ENCODE measurements at places on chromosomes 2 and 18.
A peak's percentile ranks its signal among the peaks of the same experiment; 100 is the strongest.

DNA sequence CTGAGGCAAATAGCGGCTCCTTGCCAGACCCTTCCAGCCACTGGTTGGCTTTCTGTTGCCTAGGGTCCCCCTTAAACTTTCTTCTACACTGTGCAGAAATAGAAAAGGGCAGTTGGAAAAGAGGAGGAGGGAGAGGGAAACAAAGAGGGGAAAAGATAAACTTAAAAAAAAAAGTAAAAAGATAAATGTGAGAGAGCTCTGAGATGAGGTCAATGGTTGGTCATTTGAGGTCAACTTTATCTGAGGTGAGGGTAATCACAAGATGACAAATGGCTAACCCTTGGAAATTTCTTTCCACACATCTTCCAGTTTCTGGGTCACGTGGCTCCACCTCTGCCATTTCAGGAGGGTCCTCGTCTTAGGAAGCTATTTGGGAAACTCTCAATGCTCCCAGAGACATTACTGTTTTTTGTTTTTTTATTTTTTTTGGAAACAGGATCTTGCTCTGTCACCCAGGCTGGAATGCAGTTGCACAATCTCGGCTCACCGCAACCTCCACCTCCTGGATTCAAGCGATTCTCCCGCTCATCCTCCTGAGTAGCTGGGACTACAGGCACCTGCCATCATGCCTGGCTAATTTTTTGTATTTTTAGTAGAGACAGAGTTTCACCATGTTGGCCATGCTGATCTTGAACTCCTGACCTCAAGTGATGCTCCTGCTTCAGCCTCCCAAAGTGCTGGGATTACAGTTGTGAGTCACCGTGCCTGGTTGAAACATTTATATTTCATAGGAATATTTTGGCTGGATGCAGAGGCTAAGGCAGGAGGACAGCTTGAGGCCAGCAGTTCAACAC, 199.9 kb downstream of the TGIF1 start:
- DNase-seq: no peak

- no peak for DNase-seq
These were observed 12.8 kb upstream of the TWSG1 start for GRCh38 chr18:9321736-9322135.

DNA sequence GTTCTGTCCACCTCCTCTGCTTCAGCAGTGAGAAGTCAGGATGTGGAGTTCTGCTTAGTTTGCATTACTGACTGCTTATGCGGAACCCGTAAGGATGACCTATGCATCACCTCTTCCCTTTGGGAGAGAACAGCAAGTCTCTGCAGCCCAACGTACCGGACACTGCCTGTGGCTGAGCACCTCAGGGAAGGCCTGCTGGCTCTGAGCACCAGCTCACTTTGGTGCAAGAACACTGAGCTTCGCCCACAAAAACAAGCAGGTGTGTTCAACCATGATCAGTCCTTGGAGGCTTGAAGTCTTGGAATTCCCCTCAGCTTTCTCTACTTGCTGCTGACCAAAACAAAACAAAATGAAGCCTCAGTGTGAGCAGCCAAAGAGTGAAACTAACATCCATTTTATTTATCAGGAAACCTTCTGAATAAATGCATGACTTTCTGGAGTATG, 52.7 kb upstream of the NCK2 start:
- DNase-seq: no peak

GRCh38 chr18:61926532-61926931, 33.7 kb upstream of the RNF152 start:
- DNase-seq: peak; percentile 22

GRCh38 chr2:9385841-9386240, 37.5 kb downstream of the ITGB1BP1 start:
- no peak for DNase-seq

DNA sequence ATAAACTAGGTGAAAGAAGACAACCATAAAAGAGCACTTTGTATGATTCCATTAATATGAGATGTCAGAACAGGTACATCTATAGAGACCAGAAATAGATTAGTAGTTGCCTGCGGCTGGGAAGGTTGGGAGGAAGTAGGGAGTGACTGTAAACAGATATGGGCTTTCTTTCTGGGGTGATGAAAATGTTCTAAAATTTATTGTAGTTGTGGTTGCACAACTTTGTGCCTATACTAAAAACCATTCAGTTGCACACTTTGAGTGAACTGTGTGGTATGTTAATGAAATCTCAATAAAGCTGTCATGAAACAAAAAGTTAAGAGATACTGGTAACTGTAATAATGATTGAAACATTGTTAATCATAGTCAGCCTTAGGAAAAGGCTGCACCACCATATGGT, 152.7 kb upstream of the ALPP start:
- no peak for DNase-seq

- no peak for DNase-seq
These were observed 59.1 kb downstream of the COA5 start for GRCh38 chr2:98548920-98549818.

DNA sequence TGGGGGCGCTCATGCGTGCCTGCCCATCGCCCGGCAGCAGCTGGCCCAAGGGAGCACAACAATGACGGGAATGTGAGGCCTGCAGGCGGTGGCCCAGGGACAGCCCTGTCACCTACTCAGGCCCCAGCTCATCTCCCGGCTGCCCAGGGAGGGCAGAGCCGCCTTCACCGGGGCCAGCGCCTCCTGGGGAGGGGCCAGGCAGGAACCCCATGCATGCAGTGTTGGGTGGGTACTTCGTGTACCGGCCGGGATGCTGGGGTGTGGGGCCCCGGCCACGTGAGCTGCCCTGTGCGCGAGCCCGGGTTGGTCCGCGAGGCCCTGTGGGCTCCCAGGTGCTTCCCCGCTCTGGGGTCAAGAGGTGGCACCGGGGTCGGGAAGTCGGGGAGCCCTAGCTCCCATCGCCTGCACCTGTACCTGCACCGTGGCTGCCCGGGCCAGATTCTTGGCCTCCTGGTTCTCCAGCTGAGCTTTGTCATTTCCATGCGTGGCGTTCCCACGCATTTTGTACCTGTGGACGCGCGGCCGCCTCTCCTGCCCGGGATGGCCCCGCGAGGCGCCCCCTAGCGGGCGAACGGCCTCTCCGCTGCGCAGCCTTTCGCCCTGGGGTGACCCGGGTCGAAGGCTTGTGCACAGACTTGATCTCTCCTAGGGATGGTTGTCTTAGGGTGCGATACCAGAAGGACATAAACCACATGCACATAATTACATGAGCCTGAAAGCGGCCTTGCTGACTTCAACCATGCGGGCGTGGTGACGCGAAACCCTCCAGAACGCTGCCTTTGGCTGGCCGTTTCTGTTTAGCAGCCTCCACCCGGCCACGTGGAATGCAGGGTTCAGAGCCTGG, 950 bp downstream of the KLHL30 start:
- DNase-seq: peak; percentile 33

GRCh38 chr2:223585666-223586065, 16.5 kb downstream of the SCG2 start:
- DNase-seq: no peak

DNA sequence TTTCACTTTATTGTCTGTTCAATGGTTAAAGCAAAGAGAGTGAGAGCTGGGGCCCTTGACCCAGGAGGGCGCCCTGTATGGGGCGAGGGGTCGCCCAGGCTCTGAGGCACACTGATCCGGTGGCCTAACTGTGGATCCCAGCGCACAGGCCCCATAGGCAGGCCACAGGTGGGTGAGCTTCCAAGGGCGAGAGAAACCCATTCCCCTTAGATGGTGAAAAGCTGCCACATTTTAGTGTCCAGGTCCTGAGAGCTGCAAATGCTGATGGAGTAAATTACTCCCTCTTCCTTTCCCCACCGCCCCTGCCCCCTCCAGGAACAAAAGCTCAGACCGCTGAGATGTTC, 5.9 kb upstream of the DLX2 start:
- DNase-seq: no peak

DNA sequence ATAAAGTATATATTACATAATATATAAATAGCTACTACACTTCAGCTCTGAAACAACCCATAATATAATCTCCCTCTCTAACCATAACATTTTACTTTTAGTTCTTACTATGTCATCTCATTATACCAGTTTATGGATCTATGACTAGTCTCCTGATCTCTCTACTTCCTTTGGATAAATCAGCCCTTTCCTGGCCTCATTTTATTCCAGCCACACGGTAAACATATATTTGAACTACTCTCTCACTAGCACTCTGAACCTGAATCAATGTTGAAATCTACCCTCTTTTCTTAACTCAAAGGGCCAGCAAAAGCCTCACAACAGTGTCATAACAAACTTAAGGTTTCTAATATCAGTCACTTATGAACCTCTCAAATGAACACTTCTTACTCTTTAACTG, 62.6 kb downstream of the BAZ2B start:
- DNase-seq: no peak

- no peak for DNase-seq
These were observed 45.6 kb upstream of the SALL3 start for GRCh38 chr18:78934003-78934402.

GRCh38 chr2:48265169-48266030, 264.6 kb upstream of the STON1 start:
- DNase-seq: no peak

- DNase-seq: no peak
These were observed 281.4 kb downstream of the KCNS3 start for GRCh38 chr2:18159896-18160295.

DNA sequence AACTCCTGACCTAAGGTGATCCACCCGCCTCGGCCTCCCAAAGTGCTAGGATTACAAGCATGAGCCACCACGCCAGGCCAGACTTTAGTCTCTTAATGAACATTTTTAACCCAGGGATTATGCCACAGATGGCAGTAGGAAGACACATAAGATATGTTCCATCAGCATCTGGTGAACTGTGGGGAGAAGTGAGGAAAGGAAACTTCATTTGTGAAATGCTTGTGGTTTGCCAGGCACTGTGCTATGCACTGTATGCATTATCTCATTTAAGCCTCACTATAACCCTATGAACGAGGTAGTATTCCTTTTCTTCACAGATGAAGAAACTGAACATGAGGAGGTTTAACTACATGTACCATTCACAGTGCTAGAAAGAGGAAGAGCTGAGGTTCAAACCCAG, 29.3 kb downstream of the PTRHD1 start:
- no peak for DNase-seq

DNA sequence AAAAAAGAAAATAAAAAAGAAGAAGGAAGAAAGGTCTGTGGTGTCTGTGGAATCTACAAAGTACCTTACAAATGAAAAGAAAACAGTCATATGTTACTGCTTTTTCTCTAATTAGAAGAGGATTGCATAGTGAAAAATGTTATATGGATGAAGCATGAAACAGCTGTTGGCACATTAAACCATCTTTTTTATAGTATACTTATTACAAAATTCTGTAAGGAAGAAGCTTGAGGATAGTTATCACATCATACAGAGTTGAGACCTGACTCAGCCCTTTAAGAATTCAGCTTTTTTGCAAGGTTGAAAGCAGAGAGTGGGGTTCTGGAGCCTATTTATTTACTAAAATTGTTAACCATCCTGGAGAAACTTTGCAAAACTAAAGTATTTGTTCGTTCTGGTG, 222.7 kb downstream of the PHLPP1 start:
- no peak for DNase-seq

GRCh38 chr2:131016826-131017741, 76.2 kb downstream of the FAM168B start:
- DNase-seq: no peak

- DNase-seq: no peak
These were observed 29.2 kb upstream of the MSH2 start for GRCh38 chr2:47373747-47374146.

DNA sequence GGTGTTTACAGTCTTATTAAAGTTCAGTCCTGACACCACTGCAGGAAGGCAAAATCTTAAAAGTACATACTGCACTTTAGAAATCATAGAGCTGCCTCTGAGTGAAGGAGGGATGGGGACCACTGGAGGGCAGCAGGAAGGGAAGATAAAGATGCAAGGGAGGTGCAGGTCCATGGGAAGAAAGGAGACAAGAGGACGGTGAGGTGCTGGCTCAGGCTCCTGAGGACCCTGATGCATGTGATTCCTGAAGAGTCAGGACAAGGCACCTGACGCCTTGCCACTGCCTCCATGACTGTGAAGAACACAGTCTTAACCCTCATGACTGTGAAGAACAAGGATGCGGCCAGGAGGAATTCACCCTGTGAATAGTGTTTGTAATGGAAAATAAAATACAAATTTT, 116.2 kb upstream of the NPAS2 start:
- DNase-seq: no peak

- no peak for DNase-seq
These were observed 211.9 kb downstream of the AGPS start for GRCh38 chr2:177604271-177605065.

- no peak for DNase-seq
These were observed 91.7 kb upstream of the ACVR1 start for GRCh38 chr2:157967856-157968255.

DNA sequence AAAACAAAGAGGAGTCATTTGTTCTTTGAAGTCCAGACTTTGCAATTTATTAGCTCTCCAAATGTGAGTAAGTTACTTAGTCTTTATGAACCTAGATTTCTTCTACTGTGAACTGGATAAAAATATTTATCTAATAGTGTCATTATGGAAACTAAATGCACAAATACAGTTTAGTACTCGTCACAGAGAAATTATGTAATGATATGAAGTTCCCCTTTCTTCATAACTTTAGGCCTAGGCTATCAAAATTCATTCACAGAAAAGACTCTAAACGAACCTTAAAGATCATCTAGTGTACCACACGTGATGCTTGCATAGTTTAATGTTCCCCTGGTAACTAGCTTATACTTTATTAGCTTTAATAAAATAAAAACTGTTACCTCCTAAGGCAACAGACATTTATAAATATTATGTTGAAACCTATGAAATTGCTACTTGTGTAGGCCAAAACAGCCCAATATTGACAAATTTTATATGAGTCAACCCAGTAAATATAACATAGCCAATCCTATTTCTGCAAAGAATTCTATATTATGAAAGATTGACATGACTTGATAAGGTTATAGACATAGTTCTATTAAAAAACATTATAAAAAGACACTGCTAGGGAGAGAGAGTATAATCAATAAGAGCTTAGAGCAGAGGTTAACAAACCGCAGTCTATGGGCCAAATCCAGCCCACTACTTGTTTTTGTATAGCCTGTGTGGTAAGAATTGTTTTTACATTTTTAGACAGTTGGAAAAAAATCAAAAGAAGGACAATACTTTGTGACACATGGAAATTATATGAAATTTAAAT, 44.9 kb upstream of the ITPRID2 start:
- no peak for DNase-seq

DNA sequence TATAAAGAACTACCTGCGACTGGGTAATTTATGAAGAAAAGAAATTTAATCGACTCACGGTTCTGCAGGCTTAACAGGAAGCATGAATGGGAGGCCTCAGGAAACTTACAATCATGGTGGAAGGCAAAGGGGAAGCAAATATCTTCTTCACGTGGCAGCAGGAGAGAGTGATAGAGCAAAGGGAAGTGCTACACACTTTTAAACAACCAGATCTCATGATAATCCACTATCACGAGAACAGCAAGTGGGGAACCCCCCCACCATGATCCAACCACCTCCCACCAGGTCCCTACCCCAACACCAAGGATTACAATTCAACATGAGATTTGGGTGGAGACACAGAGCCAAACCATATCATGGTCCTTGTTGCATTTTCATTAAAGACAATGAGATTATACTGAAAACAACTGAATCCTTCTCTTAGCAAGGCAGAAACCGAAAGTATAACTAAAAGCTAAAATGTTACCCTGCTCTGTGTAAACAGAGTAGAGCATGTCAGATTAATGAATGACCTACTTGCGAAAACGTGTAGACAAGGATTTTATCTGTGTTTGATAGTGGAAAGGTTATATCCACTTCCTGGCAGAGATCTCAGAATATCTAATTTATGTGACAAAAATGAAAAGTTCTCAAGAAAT, 60.1 kb upstream of the RBBP8 start:
- no peak for DNase-seq

- DNase-seq: no peak
These were observed 447.6 kb upstream of the POU3F3 start for GRCh38 chr2:104406261-104406726.

Measured in activated T-cell treated with anti-CD3 and anti-CD28 coated beads for 48 hours (primary cell).